ENCODE measurements at places on chromosomes 5 and 9.

GRCh38 chr5:78781611-78782286 lies 133.2 kb upstream of the LHFPL2 start:
- no peak for DNase-seq

DNA sequence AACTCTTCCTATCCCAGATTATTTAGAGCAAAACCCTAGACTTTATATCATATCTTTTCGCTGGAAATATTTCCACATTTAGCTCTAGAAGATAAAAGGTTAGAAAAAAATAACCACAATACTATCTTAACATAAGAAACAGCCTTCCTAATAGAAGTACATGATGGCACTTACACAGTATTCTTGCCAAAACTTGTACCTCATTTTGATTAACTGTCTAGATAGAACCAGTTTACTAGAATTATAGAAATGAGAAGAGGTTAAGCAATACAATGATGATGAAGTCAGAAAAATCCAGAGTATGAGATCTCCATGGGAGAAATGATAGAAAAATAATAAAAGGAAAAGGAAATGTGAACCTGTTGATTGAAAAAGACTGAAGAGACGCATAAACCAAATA lies 63.1 kb downstream of the SLC12A2 start:
- DNase-seq, result no peak

DNA sequence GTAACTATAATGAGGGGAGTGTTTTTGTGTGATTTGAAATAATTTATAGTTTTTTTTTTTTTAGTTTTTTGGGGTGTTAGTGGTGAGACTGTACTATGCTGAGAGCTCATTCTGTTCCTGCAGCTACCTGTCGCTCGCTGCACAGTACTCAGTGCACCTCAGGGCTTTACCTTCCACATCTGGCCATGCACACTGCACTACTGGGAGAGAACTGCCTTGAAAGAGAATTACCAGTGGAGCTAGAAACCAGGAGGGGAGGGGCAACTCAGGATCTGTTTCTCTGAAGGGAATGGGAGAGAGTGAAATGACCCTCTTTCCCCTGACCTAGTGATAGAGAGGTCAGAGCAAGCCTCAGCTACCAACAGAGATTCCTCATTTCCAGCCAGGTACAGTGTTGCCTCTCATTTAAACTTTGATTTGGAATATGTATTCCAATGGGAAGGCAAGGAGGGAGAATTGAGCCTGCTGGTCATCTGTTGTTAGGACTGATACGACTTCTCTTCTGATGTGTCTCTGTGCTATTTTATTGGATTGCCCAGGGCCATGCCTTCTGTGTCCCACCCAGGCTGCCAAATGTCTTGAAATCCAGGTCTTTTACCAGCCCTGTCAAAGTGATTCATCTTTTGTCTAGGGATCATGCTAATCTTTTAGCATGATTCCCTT lies 8.9 kb downstream of the ATG10 start:
- DNase-seq, result no peak

- DNase-seq, result no peak
Observed at GRCh38 chr5:38621840-38622437, 65.5 kb upstream of the LIFR start.

DNA sequence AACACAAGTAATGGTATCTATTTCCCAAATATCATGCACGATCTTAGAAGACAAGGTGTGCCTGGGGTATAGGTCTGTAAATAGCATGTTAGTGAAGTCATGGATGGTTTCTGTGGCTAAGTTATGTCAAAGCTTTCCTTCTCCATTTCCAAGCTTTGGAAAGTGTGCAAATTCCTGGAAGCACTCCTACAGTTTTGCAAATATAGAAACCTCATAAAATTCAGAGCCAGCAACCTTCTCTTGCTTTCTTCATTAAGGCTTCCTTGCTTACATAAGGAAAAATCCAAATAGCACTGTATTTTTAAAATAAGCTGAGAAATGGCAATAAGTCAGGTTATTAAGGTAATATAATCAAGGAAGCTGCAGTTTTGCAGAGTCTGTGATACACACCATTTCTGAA lies 134.6 kb upstream of the DPYSL3 start:
- no peak for DNase-seq

GRCh38 chr5:21687621-21688020 lies 1165.5 kb downstream of the CDH12 start:
- no peak for DNase-seq

DNA sequence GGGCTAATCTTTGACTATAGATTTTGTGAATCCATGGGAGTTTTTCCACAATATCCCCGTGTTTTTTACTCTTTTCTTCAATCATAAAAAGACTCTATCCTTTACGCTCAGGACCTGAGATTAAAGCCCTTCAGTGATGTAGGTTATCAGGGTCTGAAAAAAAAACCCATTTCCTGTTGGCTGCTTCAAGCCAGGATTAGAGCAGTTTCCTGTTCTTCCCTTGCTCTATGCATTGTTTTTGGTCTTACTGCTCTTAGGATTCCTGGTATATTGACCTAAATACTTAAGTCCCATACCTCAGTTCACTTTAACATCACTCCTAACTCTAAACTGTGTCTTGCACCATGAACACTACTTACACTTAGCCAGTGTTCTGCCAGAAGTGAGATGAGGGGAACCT lies 319.3 kb upstream of the CHD1 start:
- DNase-seq, result no peak

DNA sequence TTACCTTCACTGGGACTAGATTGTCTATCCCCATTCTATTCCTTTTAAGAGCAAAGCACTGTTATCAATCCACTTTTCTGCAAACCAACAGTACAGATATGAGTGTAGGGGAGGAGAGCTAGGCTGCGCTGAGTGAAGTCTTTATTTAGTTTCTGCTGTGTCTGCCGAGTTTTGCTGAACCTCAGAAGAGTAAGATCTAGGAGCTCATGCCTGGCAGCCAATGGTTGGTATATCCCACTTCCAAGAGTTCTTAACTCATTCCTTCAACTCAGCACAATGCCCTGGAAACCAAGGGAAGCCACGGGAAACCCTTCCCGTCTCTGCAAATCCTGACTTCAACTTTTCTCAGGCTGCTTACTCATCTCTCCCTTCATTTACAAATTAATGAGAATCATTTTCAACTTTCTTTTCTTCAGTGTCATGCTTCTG lies 58.0 kb upstream of the JAK2 start:
- no peak for DNase-seq

DNA sequence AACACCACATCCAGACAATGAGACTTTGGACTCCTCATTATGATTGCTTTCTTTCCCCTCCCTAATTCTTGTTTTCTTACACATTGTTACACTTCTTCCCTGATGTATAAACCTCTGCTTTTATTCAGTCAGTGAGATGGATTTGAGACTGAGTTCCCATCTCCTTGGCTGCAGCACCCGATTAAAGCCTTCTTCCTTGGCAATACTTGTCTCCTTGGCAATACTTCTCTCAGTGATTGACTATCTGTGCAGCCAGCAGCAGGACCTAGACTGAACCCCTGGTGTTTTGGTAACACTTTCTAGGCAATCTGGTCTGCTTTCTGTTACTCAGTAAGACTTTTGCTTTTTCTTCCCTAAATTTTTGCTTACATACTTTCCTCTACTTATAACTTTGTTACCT lies 492.8 kb upstream of the SMC2 start:
- DNase-seq, result no peak

- no peak for DNase-seq
Observed at GRCh38 chr9:108235609-108236008, 620.2 kb downstream of the ACTL7B start.

- no peak for DNase-seq
Observed at GRCh38 chr5:56819060-56819881, 3.9 kb downstream of the MAP3K1 start.

DNA sequence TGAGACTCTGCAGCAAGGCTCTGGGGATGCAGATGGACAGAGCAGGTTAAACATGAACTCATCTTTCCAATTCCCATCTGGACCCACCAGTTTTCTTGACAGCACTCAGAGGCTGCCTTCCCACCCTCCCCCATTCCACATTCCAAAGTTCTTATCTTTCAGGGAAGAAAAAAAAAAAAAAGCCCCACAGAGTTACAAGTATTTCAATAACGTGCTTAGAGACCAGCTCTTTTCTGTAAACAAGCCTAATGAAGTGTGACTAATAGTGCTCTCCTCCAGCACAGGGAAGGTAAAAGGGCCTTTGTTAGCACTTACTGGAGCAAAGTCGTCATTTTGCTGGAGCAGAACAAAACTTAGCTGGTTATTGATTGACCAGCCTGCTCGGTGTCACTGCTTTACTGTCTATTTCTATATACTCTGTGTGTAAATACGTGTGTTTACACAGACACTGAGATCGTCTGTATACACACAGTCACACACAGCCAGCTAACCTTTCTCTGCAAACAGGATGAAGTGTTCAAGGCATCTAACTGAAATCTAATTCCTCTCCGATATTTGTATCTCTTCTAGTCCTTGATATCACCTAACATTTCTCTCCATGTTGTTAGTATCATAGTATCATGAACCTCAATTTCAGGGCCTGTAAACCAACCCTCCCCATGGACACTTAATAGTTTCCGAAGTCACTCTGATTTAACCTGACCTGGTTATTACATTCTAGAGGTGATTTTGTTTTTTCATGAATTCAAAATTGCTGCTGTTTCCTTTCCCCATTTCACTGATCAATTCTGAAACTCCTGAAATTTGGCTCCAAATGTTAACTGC lies 84.9 kb downstream of the ZNF608 start:
- DNase-seq, result no peak

DNA sequence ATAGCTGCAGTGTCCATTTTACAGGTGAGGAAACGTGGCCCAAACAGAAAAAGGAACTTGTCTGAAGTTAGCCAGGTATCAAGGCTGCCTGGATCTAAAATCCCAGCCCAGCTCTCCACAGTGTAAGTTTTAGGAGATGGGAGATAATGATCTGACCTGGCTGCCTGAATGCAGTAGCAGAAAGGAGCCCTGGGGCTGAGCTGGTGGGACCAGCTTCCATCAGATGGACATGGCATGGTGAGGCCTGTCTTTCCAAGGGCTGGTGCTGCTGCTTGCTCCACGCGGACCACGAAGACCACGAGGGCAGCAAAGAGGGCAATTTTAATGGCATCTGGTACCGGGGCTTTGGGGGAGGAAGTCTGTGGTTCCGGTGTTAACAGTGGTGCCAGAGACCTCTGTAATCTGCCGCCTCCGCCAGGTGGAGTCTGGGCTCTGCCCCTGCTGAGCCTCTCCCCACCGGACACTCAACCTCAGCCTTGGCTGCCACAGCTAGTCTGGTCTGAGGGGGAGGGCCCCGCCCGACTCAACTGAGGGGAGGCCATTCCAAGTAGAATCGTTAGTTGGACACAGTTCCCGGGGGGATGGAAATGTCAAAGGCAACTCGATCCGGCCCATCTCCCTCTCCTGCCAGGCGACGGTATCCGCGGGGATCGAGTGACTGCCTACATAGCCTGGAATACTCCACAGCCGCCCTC lies 650 bp downstream of the MYORG start:
- no peak for DNase-seq

GRCh38 chr5:133047404-133047803 lies 4.4 kb upstream of the HSPA4 start:
- no peak for DNase-seq

DNA sequence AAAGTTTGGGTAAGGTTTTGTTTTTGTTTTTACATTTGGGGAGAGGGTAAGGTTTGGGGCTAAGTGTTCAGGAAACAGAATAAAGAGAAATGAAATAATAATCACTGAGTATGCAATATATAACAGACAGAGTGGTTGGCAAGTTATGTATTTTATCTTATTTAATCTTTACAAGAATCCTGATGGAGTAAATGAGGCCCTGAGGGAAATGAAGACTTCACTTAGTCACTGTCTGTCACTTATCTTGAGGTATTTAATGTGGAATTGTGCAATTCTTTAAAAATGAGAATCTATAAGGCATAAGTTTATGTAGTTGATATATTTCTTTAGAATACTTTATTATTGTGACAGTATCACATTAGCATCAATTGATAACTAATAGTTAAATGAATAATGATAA lies 48.1 kb downstream of the TEK start:
- no peak for DNase-seq

- no peak for DNase-seq
Observed at GRCh38 chr5:161165998-161166660, 314.1 kb upstream of the ATP10B start.

DNA sequence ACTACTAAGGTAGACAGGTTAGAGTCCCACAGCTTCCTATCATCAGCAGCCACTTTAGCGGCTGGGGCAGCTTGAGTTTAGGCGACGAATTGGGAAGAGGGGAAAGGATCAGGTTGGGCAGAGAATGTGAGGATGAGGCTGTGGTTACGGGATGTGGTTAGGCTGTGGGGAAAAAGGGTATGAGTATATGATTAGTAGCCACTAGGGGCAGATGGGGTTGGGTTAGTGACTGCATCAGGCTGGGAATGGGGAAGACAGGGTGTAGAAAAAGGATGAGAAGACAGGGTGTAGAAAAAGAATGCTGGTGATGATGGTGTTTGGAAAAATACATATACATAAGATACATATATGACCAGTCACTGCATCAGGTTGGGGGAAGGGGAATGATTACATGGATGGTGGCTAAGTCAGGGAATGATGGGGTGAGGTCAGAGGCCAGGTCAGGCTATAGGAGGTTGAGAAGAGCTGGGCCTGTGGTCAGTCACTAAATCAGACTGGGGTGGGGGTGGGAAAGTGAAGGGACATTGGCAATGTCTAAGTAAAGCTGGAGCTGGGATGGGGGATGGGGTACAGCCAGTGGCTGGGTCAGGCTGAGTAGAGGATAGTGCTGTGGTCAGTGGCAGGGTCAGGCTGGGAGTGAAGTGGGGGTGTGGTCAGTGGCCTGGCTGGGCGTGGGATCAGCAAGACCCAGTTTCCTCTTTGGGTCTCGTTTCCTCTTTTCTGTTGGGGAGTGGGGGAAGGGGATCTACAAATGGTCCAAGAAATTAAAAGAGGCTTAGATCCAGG lies 2.1 kb downstream of the TLN1 start:
- no peak for DNase-seq

GRCh38 chr9:134302130-134302817 lies 24.0 kb upstream of the RXRA start:
- DNase-seq, result no peak

DNA sequence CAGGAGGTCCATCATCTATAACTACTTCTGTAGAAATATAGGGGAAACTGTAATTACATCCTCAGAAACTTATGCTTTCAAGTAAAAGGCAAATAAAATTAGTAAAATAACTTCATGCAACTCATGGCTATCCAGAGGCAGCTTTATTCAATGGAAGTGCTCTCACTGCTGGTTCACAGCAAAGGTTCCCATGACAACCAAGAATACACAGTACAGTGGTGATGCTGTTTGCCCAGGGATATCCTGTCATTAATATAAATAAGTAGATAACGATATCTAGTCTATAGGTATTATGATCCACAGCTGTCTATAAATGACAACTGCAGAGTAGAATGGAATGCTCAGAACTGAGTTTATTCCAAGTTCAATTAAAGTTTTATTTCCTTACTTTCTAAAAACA lies 390.3 kb downstream of the PDE4D start:
- DNase-seq, result no peak

GRCh38 chr5:179223961-179224360 lies 121.3 kb downstream of the ADAMTS2 start:
- DNase-seq, result no peak
